ENCODE measurements at places on chromosomes 6 and 20.

DNA sequence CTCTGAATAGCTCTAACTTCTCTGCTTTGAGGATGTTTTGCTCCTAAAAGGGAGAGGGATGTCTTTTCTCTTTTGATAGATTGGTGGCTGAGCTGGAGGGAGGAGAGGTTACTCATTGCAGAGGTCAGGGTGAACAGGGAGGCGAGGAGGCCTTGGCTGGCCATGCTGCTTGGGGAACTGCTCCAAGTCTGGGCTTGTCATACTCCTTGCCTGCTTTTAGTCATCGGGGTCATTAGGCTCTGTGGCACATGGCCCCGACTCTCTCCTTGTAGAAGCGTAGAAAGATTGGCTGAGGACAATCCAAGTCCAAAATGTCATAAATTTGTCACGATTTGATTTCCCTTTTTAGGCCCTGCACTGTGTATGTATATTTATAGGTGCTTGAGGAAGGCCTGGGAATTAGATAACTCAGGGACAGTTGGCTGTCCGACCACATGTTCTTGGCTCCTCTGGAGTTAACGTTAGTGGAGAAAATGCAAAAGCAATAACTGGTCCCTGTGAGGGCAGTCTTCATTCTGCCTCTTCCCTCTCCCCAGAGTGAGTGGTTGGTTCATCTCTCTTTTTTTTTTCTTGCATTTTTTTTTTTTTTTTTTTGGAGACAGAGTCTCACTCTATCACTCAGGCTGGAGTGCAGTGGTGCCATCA, 160.1 kb downstream of the SCP2D1 start:
- DNase-seq, result no peak

GRCh38 chr6:64904616-64905015, 802.4 kb downstream of the EYS start:
- DNase-seq, result no peak

DNA sequence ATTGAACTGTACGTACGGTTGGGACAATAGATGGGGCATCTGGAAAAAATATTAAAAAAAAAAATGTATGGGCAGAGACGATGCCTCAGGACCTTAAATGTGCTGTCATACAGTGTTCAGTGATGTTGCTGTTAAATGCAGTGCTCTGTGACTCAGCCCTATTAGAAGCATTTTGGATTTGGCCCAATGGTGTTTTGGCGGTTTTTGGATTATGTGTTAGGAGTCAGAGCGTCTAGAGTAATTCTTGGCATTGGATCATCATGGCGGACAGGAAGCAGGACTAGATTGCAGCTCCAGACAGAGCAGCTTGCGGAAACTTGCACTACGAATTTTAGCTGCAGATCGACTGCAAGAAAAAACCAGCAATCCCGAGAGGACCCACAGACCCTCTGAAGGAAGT, 280.0 kb downstream of the SOX4 start:
- DNase-seq, result no peak

- no peak for DNase-seq
These were observed 145.9 kb downstream of the IMPG1 start for GRCh38 chr6:75926293-75927168.

GRCh38 chr6:170110201-170111140, 180.4 kb downstream of the DLL1 start:
- no peak for DNase-seq

DNA sequence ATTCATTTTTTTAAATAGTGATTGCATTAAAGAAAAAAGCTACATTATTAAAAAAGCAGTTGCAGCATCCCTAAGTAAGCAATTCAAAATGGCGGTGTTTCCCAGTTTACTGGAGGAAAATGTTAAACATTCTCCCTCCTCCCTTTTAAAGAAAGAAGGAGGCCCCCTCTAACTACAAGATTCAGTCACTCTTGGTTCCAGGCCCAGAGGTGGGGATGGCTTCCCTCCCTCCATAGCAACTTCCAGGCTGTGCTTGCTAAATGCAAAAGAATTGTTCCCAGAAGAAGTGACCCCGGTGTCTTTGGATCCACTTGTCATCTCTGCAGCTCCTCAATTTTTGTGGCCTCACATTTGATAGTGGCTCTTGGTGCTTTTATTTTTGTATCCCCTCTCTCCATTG, 165.9 kb downstream of the SOBP start:
- DNase-seq, result no peak

DNA sequence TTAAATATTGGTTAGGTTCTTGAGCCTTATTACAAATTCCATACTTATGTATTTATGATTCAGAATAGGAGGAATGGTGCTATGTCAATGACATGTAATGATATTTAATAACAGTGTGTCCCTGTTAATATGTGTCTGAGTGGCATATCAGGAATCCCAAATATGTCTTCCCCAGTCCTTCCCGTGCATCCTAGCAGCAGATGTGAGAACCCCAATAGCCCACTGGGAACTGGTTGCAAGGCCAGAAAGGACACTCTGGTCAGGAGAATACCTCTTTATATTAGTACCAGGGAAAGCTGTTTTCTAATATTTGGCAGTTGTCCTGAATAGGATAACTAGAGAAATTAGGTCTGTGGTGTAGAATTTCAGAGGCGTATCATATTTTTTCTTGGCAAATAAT, 159.1 kb upstream of the PDE7B start:
- no peak for DNase-seq

- DNase-seq, result no peak
These were observed 79.0 kb downstream of the UBR2 start for GRCh38 chr6:42642794-42643193.

GRCh38 chr20:50304923-50305635, 114.4 kb downstream of the CEBPB start:
- DNase-seq, result no peak

DNA sequence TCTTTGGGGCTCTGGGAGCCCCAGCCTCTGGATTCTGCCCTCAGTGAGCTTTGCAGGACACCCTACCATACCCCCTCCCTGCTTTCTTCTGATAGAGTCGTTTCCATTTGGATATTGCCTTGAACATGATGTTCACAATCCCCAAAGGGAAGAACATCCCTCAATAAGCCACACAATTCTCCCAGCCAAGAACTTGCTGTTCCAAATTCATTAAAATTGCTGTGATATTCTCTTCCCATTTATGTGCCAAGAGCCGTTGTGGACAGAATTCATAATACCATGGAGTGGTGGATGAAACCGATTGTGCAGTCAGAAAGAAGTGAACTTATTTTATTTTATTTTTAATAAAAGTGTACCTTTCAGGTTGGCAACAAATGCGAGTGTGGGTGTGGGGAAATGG, 95.8 kb downstream of the DHX35 start:
- no peak for DNase-seq

- DNase-seq, result no peak
These were observed 98.4 kb upstream of the ADTRP start for GRCh38 chr6:11876934-11877433.

GRCh38 chr6:79647741-79648140, 16.6 kb downstream of the SH3BGRL2 start:
- DNase-seq, result no peak

- DNase-seq, result no peak
These were observed 8.1 kb upstream of the UBR2 start for GRCh38 chr6:42555477-42556457.

DNA sequence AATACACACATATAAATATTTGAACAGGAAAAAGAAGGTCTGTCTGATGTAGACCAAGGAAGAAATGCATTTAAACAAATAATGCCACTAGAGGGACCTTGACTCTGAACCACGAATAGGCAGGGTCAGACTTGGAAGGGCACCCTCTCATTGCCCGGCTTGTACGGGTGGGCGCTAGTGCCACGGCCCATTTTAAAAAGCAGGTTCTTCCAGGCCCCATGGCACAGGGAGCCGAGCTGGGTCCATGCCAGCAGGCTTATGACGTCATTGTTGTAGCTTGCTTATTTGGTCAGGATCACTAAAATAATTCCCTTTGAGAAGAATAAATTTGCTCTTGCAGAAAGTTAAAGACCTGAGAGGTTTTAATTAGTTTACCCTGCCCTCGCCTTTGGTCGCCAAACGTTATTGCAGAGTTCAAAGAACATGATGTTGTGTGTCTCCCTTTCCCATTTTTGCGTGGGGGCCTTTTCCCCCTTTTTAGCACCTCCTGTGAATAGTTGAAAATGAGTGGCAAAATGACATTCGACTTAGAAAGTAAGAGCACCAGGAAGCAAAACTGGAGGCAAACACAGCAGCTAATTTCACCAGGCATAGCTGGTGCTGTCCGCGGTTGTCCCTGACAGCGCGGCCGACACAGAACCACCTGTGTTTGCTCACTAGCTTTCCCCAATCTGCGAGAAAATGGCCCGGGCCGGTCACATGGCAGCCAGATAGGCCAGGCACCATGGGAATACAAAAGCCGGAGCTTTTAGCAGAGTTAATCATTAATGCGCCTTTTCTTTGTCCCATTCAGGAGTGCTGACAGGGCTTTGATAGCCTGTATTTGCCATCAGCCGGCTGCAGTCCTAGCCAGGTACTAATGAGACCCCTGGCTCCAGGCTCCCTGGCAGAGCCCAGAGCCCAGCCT, 93.8 kb downstream of the FOXA2 start:
- DNase-seq, result no peak

DNA sequence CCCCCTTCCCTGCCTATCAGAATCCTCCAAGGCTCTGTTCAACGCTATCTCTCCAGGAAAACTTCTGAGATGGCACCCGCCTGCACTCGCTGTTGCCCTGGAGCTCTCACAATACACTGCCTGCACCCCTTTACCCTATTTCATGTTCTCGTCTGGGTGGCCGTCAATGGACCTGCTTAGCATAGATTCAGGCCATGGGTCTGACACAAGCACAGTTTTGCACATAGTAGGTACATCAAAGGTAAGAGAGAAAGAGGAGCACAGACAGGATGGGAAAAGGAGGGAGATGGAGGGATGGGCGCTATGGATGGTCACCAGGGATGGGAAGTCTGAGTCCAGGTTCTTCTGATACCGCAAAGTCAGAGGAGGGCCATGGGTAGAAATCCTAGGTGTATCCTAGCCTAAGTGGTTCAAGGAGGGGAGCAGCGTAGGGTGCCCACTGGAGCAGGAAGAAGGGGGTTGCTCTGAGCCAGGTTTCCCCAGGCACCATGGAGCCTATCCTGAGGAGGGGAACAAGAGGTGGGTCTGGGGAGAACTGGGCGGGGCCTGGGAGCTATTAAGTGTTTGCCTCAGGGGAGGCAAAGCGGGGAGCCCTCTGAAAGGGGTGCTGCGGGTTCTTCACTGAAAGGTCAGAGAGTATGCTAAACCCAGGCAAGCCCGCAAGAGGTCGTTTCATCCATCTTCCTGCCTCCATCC, 89.3 kb downstream of the MRPL14 start:
- no peak for DNase-seq

DNA sequence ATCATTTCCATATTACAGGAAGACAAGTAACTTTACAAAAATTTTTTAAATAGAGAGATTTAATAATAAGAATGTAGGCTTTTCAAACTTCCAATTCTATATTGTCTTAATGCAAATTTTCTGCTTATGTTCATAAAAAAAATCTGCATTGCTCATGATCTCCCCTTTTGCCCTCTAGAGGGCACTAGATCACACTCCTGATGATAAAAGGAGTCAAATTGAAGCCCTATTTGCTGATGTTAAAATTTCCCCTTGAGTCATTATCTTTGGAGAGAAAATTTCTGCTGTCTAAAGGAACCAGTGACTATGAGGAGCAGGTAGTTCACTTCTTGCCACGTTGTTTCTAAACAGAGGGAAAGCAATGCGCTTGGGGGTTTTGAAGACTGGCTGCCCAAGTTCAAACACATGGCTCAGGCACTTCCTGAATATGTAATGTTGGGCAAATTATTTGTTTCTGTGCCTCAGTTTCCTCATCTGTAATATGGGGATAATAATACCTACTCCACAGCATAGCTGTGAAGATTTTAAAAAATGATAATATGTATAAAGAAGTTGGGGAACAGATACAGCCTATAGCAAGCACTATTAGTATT, 874.2 kb downstream of the TFAP2A start:
- peak; percentile 23 for DNase-seq

- no peak for DNase-seq
These were observed 193.6 kb downstream of the EDN1 start for GRCh38 chr6:12483712-12484111.

- DNase-seq, result no peak
These were observed 85.7 kb downstream of the DST start for GRCh38 chr6:56556751-56557540.

DNA sequence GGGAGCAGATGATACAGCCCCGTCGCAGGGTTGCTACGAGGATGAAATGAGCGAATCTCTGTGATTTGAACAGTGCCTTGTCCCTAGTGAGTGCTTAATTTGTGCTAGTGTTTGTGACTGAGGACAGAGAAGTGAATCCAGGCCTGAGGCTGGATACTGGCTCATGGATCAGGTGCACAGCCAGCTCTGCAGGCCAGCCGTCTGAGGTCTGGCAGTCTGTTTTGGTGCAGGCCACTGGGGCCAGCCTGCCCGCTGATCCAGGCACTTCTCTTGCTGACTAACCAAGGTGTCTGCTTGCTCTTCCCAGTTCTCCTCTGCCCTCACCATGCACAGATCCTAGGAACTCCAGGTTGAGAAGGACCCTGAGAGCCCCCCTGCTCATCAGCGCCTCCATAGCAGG, 181.0 kb downstream of the LRFN2 start:
- DNase-seq, result no peak

GRCh38 chr6:151782560-151782959, 24.9 kb upstream of the ESR1 start:
- DNase-seq, result no peak

DNA sequence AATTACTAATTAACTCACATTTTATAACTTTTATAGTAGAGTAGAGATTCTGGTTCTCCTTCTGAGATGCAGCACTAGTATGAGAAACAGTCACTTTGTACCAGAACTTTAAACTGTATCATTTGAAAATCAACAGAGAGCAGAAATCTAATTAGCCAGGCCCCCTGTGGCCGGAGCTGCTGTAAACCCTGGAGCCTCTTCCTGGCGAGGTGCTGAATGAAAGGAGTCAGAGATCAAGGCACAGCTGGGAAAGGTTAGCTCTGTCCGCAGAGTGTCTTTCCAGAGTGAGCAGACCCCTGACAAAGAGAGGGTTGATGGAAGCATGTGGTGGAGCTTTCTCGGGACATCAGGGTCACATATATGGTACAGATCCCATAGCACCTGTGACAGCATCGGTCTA, 703.8 kb downstream of the RFPL4B start:
- no peak for DNase-seq

GRCh38 chr6:30614044-30614842, 2.8 kb downstream of the PPP1R10 start:
- DNase-seq, result no peak

- DNase-seq, result no peak
These were observed 175.6 kb downstream of the PHACTR1 start for GRCh38 chr6:12892151-12892550.

Data from HL-60 (cell line).